ENCODE measurements at places on chromosomes 13 and 19. TPM values are rescaled to one million over a fixed set of nuclear protein-coding genes. Genes with fewer than 3 reads are reported as not detected.

PCDH8 gene
- not detected for polyA plus RNA-seq

EBI3 gene
- 0.40 TPM for polyA plus RNA-seq

CLIP3 gene
- 0.13 TPM for polyA plus RNA-seq

DNA sequence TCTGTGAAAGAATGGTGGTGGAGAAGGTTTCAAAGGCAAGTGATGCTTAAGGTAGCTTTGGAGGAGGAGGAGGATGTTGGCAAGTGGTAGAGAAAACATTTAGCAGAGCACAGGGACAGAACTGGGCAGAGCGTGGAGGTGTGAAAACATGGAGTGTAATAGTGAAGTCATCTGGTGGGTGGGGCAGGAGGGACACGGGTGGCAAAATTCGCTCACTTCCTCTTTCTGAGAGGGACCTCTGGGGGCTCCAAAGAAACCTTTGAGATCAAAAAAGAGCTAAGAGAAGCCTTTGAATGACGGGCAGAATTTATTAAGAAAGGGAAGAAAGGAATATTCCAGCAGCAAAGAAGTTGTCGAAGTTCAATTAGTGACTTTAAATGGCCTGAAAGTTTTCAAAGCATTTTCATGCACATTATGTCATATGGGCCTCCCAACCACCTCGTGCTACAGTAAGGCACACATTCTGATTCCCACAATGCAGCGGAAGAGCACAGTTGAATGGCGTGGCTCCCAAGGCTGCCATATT is 82.8 kb downstream of the STARD13 start:
- no peaks in the 10 kb centered on the region for H3K4me1 ChIP-seq
- no peak overlapping the region for H3K27ac ChIP-seq
- no peaks in the 10 kb centered on the region for H3K27me3 ChIP-seq
- no peak for DNase-seq
- no peak overlapping the region for H3K4me3 ChIP-seq

DNA sequence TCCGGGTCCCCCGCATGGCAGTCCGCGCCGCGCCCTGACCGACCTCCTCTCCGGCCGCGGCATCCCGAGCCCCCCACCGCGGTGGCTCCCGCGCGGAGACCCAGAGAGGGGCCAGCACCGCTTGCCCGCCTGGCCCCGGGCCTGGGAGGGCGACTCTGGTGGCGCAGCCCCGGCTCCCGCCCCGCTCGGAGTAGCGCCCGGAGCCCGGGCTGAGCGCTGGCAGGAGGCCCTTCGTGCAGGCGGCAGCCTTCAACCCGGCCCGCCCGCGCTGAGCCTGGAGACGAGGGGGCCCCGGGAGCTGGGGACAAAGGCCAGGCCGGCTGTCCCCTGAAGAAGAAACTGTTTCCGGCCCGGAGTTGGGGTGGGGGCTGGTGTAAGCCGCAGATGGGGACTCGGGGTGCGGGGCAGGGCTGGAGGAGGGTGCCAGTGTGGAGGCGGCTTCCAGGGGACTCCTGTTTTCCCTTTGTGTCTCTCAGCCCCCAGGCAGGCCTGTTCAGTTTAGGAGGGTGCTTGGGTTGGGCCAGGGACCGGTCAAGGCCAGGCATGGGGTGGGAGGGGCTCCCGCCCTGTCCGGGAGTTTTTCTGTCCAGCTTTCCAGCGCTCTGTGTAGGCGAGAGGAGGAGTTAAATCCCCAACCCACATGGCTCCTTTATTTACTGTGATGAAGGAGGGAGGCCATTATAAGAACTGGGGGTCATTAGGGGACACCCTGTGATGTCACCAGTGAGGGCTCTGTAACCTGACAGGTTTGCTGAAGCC is 935 bp downstream of the LRP3 start:
- no peak for DNase-seq
- H3K27ac ChIP-seq: no peak overlapping the region
- no peaks in the 10 kb centered on the region for H3K27me3 ChIP-seq
- no peak overlapping the region for H3K4me3 ChIP-seq
- no peaks in the 10 kb centered on the region for H3K4me1 ChIP-seq

- no peak for DNase-seq
- H3K27me3 ChIP-seq: no peaks in the 10 kb centered on the region
- H3K27ac ChIP-seq: no peak overlapping the region
- no peaks in the 10 kb centered on the region for H3K4me1 ChIP-seq
- H3K4me3 ChIP-seq: no peak overlapping the region
- H3K36me3 ChIP-seq: peaks cover 94% of the 10 kb centered on the region
These were observed 45.7 kb downstream of the TPP2 start for GRCh38 chr13:102642475-102642874.

GRCh38 chr13:60435762-60436374 is 38.8 kb downstream of the TDRD3 start:
- no peak overlapping the region for H3K27ac ChIP-seq
- no peaks in the 10 kb centered on the region for H3K36me3 ChIP-seq
- no peak for DNase-seq

- no peak overlapping the region for H3K4me3 ChIP-seq
- H3K4me1 ChIP-seq: no peaks in the 10 kb centered on the region
- DNase-seq: no peak
These were observed 57.0 kb downstream of the ERCC5 start for GRCh38 chr13:102902789-102903347.

- DNase-seq: no peak
- peaks cover 5% of the 10 kb centered on the region for H3K4me1 ChIP-seq
- no peaks in the 10 kb centered on the region for H3K27me3 ChIP-seq
- H3K36me3 ChIP-seq: no peaks in the 10 kb centered on the region
These were observed 22.4 kb upstream of the EBI3 start for GRCh38 chr19:4206818-4207484.

- no peak for DNase-seq
- H3K27me3 ChIP-seq: peaks cover 10% of the 10 kb centered on the region
- H3K27ac ChIP-seq: no peak overlapping the region
- H3K4me3 ChIP-seq: no peak overlapping the region
These were observed 80.4 kb downstream of the INSR start for GRCh38 chr19:7213628-7214323.
